Stimulated activated CD8-positive, alpha-beta memory T cell treated with anti-CD3 and anti-CD28 coated beads, Interleukin-7, amount 100 ng/mL, for 1 hour (primary cell): ENCODE measurements at places on chromosomes 3 and 15.

- DNase-seq, result no peak
Observed at GRCh38 chr3:22920006-22920405, 283.1 kb upstream of the UBE2E2 start.

GRCh38 chr3:133871368-133872090, 24.2 kb downstream of the RAB6B start:
- DNase-seq, result no peak

DNA sequence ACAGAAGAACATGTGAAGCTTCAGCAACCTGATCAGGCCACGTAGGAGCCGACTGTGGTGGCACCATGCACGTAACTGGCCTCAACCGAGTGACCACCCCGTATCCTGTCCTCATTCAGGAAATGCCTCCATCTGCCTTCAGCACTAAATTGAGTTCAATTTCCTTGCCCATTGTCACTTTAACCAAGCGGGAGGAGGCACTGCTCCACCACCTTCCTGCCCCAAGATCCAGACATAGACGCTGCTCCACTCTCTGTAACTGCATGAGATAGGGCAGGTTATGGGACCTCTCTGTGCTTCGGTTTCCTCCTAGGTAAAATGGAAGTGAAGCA, 80.1 kb upstream of the POMGNT2 start:
- DNase-seq, result no peak

GRCh38 chr15:56781666-56782065, 48.4 kb upstream of the ZNF280D start:
- no peak for DNase-seq

- peak; percentile 30 for DNase-seq
Observed at GRCh38 chr15:101167753-101168462, 83.9 kb downstream of the CHSY1 start.

- no peak for DNase-seq
Observed at GRCh38 chr3:193929921-193930646, 205.9 kb upstream of the HES1 start.

GRCh38 chr3:71843071-71843470, 58.1 kb upstream of the PROK2 start:
- no peak for DNase-seq

DNA sequence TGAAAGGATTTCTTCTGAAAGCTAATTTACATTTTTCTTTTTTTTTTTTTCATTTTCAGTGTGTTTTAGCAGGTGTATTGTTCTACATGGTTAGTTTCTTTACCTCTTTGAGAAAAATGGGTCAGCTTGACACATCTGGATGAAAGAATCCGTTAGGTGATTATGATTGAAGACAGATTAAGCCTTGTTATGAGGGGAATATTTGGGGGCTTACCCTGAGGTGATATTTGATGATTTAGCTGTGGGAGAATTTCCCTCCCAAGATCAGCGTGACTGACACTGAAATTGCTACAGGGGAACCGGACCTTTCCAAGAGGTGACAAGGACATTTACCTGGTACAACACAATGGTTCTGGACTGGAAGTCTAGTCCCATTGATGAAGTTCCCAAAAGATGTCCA, 147.5 kb downstream of the NFKBIZ start:
- no peak for DNase-seq

GRCh38 chr3:39911465-39912309, 102.3 kb downstream of the MYRIP start:
- no peak for DNase-seq

GRCh38 chr3:87247430-87247773, 20.3 kb downstream of the CHMP2B start:
- DNase-seq, result no peak

GRCh38 chr3:55246033-55246432, 241.1 kb downstream of the WNT5A start:
- DNase-seq, result no peak

DNA sequence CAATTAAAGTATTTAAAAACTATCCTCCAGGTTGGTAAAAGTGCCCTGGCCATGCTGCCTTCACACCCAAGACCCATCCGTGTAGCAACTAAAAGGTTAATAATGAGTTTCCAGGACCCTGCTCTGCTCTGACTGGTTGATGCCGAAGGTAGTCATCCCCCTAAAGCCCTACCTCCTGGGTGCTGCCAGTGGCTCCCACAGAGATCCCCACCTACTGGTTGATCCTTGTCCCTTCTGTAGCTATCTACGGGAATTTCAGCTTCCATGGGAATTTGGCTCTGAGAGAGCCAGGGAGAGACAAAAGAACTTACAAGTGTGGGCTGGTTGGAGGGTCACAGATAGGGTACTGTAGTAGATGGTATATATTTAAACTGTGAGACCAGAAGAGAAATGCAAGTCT, 110.6 kb upstream of the NANOGP8 start:
- no peak for DNase-seq

DNA sequence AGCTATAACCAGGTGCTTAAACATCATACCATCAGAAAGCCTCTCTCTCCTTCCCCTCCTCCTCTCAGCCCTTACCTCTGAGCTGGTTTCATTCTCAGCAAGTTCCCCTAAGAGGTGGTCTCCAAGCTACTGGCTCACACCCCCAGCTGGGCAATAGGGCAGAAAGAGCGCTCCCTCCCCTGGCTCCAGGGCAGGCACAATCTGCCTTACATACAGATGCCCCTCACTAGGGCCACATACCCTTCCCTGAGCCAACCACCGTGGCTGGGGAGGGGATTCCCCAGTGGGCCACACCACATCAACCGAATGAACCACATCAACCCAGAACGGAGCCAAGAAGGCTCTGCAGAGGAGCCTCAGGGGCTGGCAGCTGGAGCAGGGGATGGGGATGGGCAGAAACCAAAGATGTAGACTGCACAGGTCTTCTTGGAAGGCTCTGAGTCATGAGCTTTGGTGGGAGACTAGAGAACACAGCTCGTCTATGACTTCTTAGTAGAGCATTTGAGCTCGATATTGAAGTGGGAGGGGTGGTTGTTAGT, 4.6 kb upstream of the FBLN2 start:
- no peak for DNase-seq

GRCh38 chr15:81271761-81272644, 51.9 kb downstream of the STARD5 start:
- DNase-seq, result no peak

DNA sequence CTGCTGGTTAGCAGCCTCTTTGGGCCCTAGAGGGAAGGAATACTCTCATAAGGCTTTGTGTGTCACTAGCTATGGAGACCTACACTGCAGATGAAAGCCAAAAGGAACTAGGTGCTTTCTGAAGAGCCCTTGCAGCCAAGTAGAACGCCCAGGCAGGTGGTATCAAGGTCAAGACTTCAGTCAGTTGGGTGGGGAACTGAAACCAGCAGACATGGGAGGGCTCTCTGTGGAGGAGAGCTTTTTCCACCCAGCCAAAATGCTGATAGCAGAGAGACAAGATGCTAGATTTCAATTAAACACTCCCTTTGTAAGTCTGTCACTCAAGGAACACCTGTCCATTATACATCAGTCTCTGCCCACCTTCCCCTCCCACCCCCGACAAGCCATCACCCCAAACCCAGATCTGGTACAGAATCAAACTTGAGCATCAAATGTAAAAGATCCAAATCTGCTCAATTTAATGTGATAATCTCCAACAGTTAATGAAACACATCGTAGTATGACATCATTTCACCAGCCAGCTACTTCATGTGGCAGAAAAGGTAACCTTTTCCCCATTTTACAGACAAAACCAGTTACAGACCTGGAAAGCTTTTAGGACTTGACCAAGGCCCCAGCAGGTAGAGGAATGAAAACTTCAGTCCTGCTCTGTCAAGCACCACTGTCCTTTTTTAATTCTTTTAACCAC, 14.6 kb downstream of the MRPS25 start:
- DNase-seq, result no peak
